Activated naive CD4-positive, alpha-beta T cell treated with anti-CD3 and anti-CD28 coated beads, Interleukin-2, amount 50 U/mL, for 16 hours (primary cell): ENCODE measurements at places on chromosomes 3 and 15.

DNA sequence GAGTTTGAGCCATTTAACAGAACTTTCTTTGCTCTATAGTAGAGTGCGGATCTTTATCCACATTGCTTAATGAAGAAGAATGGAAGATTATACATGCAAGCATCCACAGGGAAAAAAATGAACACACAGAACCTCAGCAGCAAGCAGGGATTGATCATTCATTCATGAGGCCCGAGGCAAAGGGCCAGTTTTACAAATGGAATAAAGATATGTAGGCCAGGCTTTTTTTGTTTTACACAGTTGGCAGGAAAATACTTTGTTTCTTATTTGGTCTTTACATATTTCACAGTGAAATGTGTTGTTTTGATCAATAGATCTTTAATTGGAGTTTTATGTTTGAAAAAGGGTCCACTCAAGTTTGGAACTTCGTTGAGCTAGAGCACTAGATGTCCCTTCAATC lies 117.5 kb downstream of the LRTM1 start:
- DNase-seq = no peak

DNA sequence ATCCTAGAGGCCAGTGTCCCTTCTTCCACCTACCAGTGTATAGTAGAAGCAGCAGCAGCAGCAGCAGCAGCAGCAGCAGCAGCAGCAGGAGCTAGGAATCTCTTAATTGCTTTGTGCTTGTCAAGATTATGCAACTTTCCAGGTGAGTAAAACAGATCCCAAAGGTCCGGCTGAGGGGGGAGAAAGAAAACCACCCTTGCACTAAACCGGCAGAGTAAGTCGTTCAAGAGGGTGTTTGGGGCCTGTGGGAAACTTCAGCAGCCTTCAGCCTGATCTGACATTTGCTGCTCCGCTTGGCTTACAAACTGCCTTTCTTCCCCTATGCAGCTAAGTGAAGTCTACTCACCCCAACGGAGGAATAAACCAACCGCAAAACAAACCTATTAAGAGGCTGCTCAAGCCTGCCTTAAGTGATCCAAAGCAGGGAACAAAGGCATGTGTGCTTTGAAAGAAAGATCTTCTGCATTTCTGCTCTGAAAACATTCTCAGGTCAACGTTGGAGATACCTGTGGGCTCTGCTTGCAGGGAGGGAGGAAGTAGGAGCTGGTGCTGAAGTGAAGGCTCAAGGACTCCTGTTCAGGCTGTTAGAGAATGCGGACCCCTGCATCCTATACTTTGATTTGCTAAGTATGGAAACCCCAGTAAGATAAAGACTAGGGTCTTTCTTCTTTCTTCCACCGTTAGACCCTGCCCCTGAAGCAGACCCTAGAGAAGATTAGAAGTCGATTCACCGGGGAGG lies 35.7 kb upstream of the DLG1 start:
- DNase-seq = no peak

DNA sequence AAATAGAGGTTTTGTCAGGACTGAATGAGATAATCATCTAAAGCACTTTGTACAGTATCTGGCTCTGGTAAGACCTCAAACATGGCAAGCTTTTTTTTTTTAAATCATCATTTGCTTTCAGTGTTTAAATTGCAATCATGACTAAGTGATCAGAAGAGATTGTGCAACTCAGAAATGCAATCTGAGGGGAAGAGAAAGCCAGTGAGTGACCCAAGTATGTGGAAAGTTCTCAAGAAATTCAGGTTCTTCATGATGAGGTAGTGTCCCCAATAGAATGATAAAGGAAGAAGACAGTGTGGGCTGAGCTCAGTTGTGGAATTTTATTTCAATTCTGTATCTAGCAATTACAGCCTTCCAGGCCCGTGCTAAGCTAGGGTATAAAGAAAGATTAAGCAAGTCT lies 132.2 kb upstream of the TBC1D5 start:
- no peak for DNase-seq

DNA sequence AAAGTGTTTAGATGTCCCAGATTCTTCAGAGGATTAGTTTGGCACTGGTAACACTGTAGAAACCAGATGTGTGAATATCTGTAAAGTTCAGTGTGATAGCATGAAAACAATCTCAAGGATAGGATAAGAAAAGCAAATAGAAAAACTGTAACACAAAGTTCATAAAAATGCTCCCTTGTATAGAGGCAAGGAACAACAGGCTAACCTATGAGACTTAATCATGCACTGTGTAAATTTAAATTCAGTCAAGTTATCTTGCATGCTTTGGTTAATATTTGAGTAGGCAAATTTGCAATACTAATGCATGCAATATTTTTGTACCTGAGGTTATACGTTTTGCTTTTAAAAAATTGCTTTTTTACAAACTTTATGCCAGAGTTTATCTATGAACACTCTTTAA lies 144.4 kb downstream of the USP13 start:
- no peak for DNase-seq

DNA sequence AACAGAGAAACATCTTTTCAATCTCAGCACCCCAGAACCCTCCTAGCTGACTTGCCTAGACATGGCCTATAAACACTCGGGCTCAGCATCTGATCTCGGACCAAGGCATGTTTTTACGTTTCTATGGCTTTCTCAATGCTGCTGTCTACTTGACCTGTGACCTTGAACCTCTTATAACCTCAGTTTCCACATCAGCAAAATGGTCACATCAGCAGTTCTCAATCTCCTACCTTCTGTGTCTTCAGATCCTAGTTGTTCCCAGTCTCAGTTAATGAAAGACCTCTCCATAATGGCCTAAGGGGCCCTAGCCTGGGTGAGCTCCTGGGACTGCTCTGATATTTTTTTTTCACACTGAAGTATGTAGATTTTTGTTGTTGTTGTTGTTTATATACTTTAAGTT lies 39.6 kb downstream of the SSUH2 start:
- DNase-seq = no peak

DNA sequence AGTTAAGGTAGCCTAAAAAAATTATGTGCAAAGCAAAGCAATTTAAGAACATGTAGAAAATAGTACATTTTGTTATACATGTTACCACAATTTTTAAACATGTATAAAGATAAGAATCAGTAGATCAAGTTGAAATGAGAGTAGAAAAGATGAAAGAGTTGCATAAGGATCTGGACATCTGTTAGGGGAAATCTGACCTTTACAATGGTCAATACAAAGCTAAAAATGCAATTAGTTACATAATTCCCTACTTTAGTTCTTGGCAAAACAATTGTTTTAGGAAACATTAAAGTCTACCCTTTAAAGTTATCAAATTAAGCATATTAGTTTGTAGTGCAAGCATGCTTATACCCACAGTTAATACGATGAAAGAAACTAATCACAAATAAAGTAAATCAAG lies 32.7 kb downstream of the TOP2B start:
- no peak for DNase-seq

GRCh38 chr3:166634091-166634746 lies 745.9 kb downstream of the ZBBX start:
- no peak for DNase-seq

DNA sequence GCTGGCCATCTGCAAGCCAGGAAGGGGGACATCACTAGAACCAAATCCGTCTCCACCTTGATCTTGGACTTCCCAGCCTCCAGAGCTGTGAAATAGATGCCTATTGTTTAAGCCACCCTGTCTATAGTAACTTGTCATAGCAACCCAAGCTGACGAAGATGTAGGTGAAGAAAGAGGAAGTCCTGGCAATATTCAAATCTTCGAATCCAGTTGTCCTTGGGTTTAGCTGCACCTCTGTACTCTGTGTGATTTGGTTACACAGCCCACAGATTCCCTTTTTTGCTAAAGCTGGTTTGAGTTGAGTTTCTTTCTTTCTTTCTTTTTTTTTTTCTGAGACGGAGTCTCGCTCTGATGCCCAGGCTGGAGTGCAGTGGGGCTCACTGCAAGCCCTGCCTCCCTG lies 68.0 kb upstream of the XCR1 start:
- no peak for DNase-seq

DNA sequence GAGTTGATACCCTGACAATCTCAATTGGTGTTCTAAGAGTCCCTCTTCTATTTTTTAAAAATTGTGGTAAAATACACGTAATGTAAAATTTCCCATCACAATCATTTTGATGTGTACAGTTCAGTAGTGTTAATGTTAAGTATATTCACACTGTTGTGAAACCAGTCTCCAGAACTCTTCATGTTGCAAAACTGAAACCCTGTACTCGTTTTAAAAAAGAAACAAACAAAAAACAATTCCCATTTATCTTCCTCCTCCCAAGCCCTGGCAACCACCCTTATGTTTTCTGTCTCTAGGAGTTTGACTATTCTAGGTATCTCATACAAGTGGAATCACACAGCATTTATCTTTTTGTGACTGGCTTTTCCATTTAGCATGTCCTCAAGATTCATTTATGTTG lies 28.7 kb upstream of the ALPK3 start:
- no peak for DNase-seq

GRCh38 chr3:16461463-16462245 lies 51.8 kb downstream of the RFTN1 start:
- no peak for DNase-seq
